ENCODE measurements at places on chromosomes 5 and 9.

GRCh38 chr9:109857336-109857735, 77.3 kb downstream of the PALM2AKAP2 start:
- no peak for DNase-seq

GRCh38 chr9:19999491-20000057, 210.7 kb upstream of the SLC24A2 start:
- DNase-seq: no peak

- DNase-seq: no peak
These were observed 130.2 kb downstream of the TLE1 start for GRCh38 chr9:81559197-81559596.

DNA sequence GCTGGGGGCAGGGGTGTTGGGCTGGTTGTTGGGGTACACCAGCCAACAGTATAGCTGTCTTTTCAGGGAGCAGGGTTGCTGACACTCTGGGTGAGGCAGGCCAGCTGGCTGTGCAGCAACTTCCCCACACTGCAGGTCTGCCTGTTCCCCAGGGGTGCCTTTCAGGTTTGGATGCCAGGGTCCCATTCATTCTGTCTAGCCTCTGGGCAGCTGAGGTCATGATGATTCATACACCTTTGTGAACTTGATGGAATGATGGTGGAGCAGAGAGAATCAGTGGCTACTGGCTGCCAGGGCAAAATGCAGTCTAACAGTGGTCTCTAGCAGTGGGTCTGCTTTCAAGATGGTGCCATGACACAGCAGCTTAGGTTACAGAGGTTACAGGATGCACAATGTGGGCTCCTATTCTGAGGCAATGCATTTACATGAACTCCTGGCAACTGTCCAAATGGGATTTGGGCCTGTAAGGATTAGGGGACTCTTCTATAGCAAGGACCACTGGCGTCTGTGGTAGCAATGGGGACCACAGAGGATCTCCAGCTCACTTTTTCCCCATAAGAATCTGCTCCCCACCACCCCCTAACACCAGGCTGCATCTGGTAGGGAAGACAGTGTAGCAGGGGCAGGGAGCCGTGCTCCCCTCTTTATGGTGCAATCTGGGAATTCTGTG, 103.7 kb downstream of the FEM1C start:
- DNase-seq: no peak

- no peak for DNase-seq
These were observed 9.1 kb upstream of the ZNF608 start for GRCh38 chr5:124755565-124755964.

DNA sequence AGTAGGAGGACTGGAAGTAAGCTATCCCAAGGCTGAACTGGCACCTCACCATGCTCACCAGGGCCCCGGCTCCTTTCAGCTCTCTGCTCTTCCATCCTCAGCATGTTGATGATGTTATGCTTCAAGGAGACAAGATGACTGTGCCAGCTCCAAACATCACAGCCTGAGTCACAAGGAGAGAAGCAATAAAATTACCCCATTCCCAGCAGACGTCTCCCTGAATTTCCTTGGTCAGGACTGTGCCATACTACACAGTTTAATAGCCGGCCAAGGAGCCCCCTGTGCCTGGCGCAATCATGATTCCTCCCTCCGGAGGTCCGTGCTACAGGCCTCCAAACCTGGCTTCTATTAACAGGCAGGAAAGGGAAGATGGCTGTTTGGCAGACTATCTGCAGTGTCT, 51.2 kb upstream of the ROR2 start:
- no peak for DNase-seq

GRCh38 chr5:122165559-122166078, 36.3 kb downstream of the ZNF474 start:
- no peak for DNase-seq

DNA sequence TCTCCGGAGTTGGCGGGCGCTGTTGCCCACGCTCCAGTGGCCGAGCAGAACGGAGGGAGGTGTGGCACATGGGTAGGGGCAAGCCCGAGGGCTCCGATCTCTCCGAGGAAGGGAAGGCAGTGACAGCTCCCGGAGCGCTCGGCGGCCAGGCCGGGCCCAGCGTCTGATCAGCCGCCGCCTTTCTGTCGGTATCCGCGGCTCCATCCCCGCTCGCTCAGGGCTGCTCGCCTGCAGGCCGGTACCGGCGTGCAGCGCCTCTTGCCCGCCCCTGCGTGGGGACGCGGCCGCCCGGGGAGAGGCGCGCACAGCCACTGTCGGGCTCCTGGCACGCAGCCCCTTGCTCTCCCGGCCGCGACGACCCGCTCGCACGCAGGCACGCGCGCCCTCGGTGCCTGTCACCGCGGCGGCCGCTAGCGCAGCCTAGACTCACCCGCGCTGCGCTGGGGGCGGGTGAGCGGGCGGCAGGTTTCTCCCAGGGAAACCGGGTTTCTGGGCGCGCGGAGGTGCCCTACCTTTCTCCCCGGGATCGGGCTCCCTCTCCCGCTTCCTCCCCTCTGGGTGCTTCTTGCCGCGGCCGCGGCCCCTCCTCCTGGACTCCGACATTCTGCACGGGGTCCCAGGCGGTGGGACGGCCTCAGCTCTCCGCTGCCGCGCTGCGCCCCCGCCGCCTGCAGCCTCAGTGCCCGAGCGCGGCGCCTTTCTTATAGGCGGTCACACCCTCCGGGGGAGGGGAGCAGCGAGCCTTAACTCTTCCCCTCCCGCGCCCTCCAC, 108.4 kb downstream of the PSD2 start:
- DNase-seq: no peak

DNA sequence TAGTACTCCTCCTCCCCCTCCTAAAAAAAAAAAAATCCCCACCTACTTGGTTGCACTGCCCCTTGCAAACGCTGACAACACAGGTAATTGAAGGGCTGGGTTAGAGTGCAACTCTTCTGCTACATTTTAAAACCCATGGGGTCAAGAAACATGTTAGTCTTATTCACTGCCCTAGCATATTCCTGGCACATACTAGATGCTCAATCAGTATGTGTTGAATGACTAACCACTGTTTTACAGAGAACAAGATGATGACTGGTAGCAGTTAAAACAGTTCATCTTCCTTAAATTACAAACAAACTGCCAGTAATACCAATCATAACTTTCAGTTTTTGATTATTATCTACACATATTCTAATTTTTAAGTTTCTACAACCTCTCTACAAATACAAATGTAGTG, 124.4 kb downstream of the NFIB start:
- no peak for DNase-seq

GRCh38 chr5:57216714-57217113, 42.9 kb downstream of the GPBP1 start:
- DNase-seq: no peak

DNA sequence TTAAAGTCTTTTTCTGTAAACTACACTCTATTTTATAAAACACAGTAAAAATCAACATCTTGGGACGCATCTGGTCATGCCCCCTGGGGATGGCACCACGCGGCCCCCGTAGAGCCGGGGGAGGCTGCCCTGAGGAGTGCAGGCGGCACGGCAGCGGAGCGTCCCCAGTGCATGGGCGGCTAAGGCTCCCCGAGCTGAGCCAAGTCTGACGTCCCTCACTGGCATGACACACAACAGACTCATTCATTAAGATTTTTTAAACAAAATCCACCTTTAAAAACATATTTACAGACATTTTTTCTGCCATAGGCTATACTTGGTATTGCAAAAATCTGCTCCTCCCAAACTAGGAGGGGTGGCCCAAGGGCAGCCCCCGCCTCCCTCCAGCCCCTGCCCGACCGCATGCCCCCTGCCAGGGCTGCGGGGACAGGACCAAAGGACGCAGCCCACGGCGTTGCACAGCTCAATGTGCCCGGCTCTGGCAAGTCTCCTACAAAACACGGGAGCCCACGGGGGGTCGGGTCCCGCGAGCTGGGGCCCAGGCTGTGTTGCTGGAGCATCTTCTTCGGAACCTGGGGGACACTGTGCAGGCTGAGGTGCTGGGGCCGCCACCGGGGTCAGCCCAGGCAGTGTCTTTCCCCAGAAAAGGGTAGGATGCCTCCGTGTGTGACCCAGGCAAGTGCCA, 11.8 kb upstream of the SEC16A start:
- DNase-seq: no peak

GRCh38 chr5:33381243-33381642, 59.5 kb upstream of the TARS1 start:
- DNase-seq: no peak

GRCh38 chr5:112333331-112333781, 85.7 kb downstream of the EPB41L4A start:
- peak; percentile 1 for DNase-seq

- no peak for DNase-seq
These were observed 56.1 kb upstream of the NRARP start for GRCh38 chr9:137358126-137358525.

DNA sequence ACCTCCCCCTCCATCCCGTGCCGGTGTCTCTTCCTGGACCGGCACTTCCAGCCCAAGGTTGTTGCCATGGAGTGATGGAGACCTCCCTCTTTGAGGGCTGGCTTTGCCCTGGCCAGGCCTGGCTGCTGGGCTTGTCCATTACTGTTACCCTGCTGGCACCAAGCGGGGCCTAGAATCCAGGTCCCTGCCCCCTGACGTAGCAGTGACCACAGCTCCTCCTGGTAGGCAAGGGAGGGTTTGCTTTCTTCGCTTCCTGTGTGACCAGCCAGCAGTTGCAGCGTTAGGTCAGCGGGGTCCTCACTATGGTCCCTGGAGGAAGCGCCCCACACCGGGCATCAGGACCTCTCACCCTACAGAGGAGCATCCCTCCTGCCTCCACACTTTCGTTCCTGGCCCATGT, 146.7 kb upstream of the COL5A1 start:
- no peak for DNase-seq

DNA sequence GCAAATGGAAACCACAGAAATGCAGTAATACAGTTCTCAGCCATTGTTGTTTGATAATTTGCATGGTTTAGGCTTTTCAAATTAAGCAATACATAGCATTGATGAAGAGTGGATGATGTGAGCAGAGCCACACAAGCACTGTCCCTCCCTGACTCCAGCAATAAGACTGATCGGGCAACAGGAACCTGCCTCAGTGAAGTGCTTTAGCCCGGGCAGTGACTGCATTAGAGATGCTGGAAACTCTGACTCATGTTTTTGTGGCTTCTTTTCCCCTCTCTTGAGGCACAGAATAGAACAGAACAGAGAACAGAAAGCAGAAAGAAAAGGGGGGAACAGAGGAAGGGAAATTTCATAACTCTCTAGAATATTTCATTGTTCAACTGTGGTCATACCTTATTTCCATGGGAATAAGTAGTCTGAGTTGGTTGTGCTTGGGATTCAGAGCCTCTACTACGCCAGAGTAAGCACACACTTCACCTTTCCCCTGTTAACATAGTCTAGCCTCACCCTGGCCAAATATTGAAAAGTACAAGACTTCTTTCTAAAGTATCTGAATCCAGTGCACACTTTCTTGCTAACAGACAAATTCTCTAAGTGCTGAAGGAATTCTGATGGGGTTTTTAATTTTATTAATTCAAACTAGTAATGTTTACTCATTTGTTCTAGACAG, 164.8 kb upstream of the VCAN start:
- DNase-seq: no peak

- no peak for DNase-seq
These were observed 1.7 kb downstream of the TRPM3 start for GRCh38 chr9:71119746-71120145.

DNA sequence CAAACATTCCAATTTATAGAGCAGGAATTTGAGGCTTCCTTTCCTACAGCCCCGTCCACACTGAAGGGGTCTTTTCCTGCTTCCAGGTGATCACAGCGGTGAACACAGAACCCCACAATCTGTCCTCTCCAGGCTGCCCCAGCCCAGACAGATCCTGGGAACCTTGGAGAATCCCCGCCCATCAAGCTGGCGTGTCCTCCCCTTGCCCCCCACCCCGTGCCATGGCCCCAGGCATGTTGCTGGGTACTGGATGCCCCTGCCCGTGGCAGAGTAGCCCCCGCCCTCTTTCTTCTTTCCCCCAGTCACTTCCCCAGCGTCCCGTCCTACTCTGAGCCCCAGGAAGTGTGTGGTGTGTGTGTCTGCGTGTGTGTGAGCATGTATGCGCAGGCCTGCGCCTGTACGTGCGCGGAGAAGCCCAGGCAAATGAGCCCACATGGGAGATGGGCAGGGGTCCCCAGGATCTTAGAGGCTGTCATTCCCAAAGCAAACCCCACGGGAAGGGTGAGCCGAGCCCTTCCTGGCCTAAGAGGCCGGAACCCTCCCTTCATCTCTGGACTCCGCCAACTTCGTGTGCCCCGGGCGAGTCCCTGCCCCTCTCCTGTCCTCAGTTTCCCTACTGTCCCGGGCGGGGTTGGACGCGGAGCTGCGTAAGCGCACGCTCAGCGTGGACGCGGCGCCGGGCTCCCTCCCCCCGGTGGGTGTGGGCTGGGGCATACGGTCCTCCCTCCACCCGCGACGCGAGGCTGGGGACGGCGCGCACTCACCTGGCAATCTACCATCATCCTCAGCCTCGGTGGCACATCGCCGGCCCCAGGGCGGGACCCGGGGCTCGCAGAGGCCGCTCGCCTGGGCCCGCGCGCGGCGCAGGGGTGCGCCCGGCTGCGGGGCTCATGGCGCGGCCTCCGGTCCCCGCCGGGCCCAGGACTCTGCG, 15.2 kb downstream of the GBGT1 start:
- peak; percentile 12 for DNase-seq

- no peak for DNase-seq
These were observed 576.3 kb downstream of the PDE4D start for GRCh38 chr5:59317023-59317773.

- DNase-seq: no peak
These were observed 115.3 kb downstream of the SLC1A3 start for GRCh38 chr5:36721664-36722235.

DNA sequence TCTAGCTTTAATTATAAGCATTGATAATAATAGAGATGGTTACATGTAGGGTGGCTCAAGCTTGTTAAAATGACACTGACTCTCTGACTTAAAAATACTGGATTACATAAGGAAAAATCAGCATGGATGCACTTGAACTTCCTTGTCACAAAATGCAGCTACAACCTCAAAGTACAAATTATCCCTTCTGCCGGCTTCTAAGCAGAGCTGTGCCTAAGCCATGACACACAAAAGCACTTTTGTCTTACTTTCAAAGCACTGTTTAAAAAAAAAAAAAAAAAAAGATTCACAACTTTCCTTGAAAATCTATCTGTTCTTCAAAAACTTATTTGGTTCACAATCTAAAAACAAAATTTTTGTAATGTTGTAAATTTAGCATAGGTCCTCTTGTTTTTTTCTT, 36.4 kb upstream of the ZFAND5 start:
- no peak for DNase-seq

DNA sequence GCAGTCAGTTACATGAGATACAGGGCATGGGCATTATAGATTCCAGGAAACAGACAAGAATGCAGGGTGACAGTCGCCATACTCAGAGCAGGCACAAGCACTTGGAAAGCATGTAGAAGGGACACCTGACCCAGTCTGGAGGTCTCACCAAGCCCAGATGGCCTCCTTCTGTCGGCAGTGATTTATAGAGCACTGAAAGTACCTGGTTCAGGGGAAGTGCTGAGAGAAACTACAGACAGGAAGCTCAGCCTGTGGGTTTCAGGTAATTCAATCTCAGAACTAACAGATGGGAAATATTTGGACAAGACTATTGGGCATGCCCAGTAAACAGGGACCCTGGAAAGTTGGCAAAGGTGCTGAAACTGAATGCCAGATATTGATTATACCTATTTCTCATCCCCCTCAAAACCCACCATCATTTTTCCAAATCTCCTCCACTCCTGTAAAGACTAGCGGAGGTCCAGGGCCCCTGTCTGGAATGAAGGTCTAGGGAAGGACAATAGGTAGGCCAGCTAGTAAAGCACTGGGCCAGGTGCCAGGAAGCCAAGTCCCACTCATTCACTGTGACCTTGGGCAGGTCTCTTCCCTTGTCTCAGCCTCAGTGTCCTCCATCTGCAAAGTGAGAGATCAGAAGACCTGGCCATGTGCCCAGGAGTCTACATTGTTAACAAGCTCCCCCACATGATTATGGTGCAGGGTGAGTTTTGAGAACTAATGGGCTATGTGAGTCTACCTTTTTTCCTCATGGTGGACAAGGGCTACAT, 26.9 kb downstream of the KLHL3 start:
- no peak for DNase-seq

- DNase-seq: no peak
These were observed 78.5 kb upstream of the PIP5K1B start for GRCh38 chr9:68626526-68626925.
